ENCODE measurements at places on chromosomes 5 and 9.

DNA sequence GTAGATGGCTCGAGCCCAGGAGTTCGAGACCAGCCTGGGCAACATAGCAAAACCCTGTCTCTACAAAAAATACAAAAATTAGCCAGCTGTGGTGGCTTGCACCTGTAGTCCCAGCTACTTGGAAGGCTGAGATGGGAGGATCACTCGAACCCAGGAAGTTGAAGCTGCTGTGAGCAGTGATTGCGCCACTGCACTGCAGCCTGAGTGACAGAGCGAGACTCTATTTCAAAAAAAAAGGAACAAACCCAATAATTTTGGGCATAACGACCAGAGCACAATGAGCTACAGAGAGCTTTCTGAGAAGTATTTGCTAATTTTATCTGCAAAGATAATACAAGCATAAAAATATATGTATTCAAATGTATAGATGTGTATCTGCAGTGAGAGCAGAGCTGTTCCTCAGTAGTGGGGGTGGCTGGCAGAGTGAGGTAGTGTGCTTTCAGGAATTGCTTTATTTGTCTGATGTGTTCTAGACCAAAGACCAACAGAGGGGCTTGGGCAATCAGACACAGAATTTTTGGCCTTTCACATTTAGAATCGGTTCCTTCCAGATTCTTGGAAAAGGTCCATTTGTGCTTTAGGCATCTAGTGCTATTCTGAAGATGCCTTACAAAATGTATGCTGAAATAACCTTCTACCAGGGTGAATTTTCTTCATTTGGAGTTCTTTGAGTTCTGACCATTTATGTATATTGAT, 5.2 kb downstream of the DOCK8 start:
- no peak for DNase-seq

DNA sequence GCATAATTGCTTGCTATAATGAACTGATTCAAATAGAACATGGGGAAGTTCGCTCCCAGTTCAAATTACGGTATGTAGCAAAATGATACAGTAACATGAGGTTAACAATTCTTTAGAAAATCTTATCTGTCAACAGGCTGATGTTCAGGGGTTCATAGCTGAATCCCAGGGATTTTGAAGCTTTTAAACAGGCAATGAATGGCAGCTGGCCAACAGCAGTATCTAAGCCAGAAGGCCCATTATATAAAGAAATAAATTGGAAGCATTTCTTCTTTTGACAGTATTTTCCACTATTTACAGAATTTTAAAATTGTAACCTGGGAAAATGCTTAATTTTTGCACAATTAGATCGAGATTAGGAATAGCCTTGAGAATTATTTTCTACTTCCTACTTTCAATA, 126.8 kb downstream of the PDE8B start:
- no peak for DNase-seq

- no peak for DNase-seq
Observed at GRCh38 chr5:104355350-104355749, 792.8 kb upstream of the NUDT12 start.

GRCh38 chr5:157059891-157060290, 975 bp upstream of the HAVCR1 start:
- no peak for DNase-seq

- no peak for DNase-seq
Observed at GRCh38 chr5:92922231-92922967, 658.6 kb downstream of the NR2F1-AS1 start.

GRCh38 chr9:112815868-112816267, 65.3 kb downstream of the SNX30 start:
- no peak for DNase-seq

GRCh38 chr9:35705372-35705771, 15.6 kb upstream of the TPM2 start:
- DNase-seq, result no peak

GRCh38 chr9:125258160-125258785, 3.4 kb upstream of the GAPVD1 start:
- DNase-seq, result no peak

- DNase-seq, result no peak
Observed at GRCh38 chr5:95327211-95327610, 42.3 kb upstream of the MCTP1 start.
